ENCODE measurements at places on chromosomes 6 and 20.

DNA sequence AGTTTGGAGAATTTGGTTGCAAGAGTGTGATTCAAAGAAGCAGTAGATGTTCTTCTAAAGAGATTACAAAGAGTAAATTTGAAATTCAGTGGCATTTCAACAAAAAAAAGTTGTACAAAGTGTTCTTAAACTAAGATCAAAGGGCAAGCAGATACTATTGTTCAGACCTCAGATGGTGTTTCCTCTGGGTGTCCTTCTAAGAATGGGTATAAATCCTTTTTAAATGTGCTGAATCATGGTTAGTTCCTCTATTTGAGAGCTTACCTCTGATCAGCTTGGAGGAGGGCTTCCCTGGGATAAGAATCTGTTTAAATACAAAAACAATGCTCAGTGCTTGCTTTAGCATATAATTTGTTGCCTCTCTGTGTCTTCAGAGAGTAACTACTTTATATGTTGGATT is 6.3 kb downstream of the BMP6 start:
- no peak for DNase-seq

DNA sequence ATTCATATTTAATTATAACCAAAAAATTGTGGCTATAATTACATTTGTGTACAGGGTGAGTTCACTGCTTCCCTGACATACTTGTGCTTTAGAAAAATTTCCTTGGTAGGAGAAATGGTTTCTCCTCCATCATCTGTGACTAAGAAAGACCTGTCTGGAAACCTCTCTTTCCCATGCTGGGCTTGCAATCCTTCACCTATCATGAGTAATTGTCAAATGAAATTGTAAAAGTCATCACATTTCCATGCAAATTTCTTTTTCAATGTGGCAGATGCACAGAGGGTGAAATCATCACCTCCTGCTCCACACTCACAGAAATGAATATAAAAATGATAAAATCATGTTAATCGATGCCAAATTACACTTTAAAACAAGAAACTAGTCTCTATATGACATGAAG is 1.5 kb upstream of the SIRPB1 start:
- no peak for DNase-seq

DNA sequence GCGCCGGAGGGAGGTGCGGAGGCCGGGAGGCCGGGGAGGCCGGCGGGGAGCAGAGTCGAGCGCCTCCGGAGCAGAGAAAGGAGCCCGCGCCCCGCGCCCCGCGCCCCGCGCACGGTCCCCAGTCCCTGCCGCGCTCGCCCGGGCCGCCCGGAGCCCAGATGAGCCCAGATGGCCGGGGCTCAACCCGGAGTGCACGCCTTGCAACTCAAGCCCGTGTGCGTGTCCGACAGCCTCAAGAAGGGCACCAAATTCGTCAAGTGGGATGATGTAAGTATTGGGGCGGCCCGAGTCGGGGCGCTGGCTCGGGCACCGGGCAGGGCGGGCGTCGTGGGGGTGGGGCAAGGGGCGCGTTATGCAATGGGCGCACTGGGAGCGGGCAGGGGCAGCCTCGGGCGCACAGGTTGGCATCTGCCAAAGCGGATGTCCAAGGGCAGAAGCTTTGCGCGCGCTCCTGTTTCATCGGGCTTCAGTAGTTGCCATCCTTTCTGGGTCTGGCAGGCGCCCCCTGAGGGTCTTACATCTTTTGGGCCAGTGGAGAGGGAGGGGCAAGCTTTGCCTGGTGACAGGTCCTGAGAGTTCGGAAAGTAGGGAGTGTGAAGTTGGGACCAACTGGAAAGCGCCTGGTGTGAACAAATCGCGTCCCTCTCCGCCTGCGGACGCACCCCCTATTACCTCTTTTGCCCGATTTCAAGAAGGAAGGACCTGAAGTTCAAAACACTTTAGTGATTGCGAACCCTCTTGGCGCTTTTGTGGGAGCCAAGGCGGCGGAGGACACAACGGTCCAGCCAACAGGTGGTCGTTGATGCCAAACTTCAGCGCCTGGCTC is 631 bp downstream of the PLCB1 start:
- DNase-seq: peak; percentile 21

- DNase-seq: no peak
Observed at GRCh38 chr6:37982317-37982716, 162.8 kb downstream of the ZFAND3 start.

DNA sequence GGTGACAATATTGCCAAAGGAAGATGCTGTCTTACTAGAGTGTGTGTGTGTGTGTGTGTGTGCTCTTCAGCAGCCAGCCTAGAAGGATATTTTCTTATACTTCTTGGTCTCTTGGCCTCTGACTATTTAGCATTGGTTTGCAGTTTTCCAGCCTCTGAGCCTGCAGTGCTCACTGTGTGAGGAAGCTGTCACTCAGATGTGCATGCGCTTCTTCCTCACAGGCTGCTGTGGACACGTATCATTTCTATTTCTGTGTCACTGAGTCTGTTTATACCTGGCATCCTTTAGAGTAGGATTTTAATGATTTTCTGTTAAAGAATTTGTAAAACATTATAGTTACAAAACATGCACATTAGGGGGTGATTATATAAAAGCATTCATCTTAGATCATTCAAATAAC is 83.3 kb downstream of the ALDH8A1 start:
- no peak for DNase-seq

DNA sequence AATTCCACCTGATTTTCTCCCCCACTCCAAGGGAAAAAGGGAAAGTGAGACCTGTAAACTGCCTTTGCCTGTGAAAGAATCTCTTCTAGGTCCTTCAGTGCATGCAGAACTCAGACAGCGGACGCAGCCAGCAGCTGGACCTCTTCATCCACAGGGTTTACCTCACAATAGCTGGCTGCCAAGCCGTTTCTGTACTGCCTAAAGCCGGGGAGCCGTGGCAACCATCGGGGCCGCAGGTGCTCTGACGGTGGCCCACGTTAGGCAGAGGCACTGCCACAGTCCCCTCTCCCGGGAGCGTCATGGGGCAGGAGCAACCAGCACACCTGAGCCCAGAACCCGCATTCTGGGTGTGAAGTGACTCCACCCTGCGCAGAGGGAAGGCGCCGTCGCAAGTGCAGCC is 206.1 kb downstream of the TTLL2 start:
- no peak for DNase-seq

DNA sequence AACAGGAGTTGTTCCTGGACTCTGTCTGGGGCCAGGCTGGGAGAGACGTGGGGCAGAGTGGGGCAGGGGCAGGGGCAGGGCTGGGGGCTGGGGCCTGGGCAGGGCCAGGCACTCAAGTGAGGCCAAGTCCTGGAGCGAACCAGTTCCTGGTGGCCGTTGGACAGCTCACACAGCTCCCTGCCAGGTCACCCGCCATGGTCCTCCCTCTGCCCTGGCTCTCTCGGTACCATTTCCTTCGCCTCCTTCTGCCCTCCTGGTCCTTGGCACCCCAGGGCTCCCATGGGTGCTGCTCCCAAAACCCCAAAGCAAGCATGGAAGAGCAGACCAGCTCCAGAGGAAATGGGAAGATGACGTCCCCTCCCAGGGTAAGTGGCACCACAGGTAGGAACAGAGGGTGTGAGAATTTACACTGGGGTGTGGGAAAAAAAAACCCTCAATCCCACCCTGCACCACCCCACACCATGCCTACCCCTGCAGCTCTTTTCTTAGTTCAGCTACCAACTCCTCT is at the start of gene MCCD1:
MCCD1 (plus strand) TSS at position 142 of the 508 bp plus-strand sequence; CDS start at position 195, 53 bp downstream.
- no peak for DNase-seq

GRCh38 chr20:1761116-1761515 is 103.5 kb upstream of the SIRPG start:
- DNase-seq: no peak

DNA sequence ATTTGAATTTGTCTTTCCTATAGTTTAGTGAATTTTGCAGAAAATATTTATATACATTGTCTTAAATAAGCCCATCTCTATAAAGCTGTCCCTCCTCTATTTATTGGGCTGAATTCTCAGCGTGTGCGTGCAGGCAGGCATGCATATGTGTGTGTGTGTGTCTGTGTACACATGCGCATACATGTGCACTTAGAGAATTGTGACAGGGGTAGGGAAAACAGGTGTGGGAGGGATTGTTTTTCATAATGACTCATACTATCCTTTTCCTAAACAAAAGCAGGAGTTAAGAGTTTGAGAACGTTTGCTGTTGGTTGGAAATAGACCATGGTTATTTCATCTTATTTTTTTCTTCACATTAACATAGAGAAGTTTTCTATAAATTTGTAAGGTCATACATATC is 43.4 kb upstream of the FABP7 start:
- DNase-seq: no peak

DNA sequence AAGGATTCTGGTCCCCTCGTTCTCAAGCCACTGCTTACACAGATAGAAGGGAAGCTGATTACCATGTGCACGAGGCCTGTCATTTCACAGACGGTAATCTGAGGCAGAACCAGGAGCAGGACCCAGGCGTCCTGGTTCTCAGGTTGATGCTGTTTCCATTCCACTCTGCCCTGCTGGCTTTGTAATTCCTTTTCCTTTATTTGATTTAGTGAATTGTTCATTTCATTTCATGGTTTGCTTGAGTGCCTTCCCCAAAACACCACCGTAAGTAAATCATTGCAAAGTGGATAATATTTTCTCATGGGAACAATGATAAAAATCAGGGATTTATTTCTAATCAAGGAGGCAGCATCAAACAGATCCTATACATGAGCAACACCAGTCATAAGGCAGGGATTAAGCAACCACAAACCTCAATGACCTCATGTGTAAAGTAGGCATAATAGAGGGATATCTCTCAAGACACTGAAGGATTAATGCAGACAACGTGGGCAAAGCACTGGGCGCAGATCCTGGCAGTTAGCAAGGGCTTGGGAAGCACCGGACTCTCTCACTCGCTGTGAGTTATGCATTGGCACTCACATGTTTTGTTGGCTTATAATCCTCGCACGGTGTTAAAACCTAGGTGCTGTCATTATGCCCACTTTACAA is 229.5 kb upstream of the FOXQ1 start:
- DNase-seq: no peak
